ENCODE measurements at places on chromosomes 2 and 18. TPM values are rescaled to one million over a fixed set of nuclear protein-coding genes. Genes with fewer than 3 reads are reported as not detected.

DNA sequence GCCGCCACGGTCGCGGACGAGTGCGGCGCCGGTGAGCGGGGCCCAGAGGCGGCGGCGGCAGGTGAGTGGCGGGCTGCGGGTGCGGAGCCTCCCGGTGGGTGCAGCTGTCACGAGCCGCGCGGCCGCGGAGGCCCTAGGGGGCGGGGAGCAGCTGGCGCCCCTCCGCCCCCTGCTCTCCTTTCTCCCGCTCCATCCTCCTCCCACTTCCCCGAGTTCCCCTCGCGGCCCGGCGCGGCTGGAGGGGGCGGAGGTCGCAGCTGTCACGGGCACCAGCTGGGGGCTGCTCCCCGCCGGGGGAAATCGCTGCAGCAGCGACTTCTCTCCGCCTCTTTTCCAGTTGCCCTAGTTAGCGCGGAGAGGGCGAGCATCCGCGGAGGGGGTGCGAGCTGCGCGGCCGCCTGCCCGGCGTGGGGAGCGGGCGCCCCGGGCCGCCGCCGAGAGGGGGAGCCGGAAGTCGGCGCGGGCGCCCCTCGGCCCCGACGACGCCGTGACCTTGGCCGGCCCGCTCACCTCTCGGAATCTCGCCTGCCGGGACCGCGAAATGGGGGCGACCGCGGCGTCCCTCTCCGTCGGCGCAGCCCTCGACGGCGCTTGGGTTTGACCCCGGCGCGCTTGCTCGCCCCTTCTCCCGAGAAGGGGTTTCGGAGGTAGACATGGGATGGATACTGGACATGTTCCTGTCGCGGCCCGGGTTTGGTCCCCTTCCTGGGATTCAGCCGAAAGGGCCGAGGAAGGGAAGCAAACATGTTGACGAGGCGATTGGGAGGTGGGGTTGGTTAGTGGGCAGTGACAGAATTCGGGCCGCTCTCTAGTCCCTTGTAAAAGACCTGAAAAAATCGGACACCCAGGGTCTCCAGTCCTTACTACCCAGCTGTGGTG, 727 bp downstream of the NCOA1 start:
- peak overlapping the region; percentile 90 for H3K4me3 ChIP-seq
- DNase-seq, result peak; percentile 74
- no peaks in the 10 kb centered on the region for H3K36me3 ChIP-seq
- peak overlapping the region; percentile 96 for H3K27ac ChIP-seq
- H3K4me1 ChIP-seq, result peaks cover 73% of the 10 kb centered on the region
- peaks cover 8% of the 10 kb centered on the region for H3K27me3 ChIP-seq

- peak; percentile 38 for DNase-seq
- H3K27ac ChIP-seq, result no peak overlapping the region
- peaks cover 5% of the 10 kb centered on the region for H3K36me3 ChIP-seq
- no peak overlapping the region for H3K4me3 ChIP-seq
Observed at GRCh38 chr2:3461801-3462492, 57.4 kb downstream of the ADI1 start.

DNA sequence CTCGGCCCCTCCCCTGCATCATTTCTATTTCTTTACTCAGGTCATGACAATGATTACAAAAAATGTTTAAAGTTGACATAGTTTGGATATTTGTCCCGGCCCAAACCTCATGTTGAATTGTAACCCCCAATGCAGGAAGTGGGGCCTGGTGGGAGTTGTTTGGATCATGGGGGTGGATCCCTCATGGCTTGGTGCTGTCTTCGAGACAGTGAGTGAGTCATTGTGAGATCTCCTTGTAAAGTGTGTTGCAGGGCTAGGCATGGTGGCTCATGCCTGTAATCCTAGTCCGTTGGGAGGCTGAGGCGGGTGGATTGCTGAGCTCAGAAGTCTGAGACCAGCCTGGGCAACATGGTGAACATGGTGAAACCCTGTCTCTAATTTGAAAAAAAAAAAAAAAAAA, 9.2 kb upstream of the MAP4K4 start:
- no peak for DNase-seq
- H3K27ac ChIP-seq, result no peak overlapping the region
- H3K4me1 ChIP-seq, result no peaks in the 10 kb centered on the region
- H3K36me3 ChIP-seq, result no peaks in the 10 kb centered on the region
- peaks cover 10% of the 10 kb centered on the region for H3K27me3 ChIP-seq

DNA sequence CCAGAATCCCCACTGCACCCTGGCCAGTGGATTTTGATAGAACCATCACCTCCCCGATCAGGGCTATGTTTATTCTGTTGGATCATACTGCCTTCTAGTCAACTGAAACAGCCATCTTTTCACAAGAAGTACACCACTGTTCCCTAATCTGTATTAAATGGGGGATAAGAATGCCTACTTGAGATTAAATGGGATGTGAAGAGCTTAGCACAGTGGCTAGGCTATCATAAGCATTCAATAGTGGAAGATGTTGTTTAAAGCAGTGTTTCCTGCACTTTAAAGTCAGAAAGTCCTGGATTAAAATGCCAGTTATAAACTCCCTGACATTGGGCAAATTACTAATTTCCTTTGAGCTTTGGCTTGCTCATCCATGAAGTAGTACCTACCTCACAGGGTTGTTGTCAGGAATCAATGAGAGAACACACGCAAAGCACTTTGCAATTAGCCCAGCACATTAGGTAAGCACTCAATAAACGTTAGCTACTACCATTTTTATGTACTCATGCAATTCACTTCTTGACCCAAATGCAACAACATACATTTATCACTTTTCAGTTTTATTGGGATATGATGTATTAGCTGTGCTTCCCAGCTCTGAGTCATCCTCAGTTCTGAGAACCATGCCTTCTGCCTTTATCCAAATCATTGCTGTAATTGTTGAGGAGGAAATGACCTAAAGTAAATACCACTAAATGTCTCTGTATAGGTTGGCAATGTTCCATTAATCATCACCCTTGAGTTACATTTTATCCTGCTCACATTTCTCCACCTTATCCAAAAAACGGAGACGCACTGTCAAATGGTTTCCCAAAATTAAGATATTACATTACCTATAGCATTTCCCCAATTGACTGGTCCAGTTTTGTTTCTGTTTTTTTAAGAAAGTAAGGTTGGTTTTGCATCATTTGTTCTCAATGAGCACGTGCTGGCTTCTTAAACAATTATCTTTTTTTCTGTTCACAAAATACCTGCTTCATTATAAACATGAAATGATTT, 2.1 kb downstream of the TMEM247 start:
- H3K27ac ChIP-seq, result no peak overlapping the region
- H3K27me3 ChIP-seq, result no peaks in the 10 kb centered on the region
- no peaks in the 10 kb centered on the region for H3K36me3 ChIP-seq
- H3K4me3 ChIP-seq, result no peak overlapping the region
- DNase-seq, result no peak

- H3K4me1 ChIP-seq, result no peaks in the 10 kb centered on the region
- DNase-seq, result no peak
- H3K36me3 ChIP-seq, result peaks cover 8% of the 10 kb centered on the region
- H3K4me3 ChIP-seq, result no peak overlapping the region
Observed at GRCh38 chr18:62577765-62578164, 54.9 kb downstream of the ZCCHC2 start.

- H3K36me3 ChIP-seq, result no peaks in the 10 kb centered on the region
- no peaks in the 10 kb centered on the region for H3K27me3 ChIP-seq
- no peaks in the 10 kb centered on the region for H3K4me1 ChIP-seq
- H3K27ac ChIP-seq, result no peak overlapping the region
Observed at GRCh38 chr2:188677142-188677541, 297.0 kb upstream of the COL3A1 start.

DNA sequence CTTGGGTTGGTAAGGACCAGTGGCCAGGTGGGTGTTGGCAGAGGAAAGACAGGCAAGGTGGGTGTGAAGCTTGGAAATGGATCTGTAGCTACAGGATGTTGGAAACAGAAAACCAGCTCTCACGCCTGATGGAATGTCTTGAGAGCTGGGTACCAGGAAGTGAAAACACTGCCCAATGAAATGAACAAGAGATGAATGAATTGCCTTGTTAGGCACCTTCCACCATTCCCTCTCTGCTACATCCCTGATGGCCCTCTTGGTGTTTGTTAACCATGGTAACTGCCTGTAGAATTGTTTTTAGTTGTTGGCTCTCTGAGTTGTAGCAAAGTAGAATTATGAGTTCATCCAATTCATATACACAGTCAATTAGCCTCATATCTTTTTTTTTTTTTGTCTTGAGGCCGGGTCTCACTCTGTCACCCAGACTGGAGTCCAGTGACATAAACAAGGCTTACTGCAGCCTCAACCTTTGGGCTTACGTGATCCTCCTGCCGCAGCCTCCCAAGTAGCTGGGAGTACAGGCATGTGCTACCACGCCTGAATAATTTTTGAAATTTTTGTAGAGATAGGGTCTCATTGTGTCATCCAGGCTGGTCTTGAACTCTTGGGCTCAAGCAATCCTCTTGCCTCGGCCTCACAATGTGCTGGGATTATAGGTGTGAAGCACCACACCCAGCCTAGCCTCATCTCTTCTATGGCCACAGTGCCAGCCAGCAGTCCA, 9.5 kb downstream of the KCMF1 start:
- H3K36me3 ChIP-seq, result no peaks in the 10 kb centered on the region
- H3K27me3 ChIP-seq, result no peaks in the 10 kb centered on the region
- peak overlapping the region; percentile 13 for H3K27ac ChIP-seq

GRCh38 chr2:61771904-61772845, 81.7 kb downstream of the FAM161A start:
- DNase-seq, result no peak
- peaks cover 10% of the 10 kb centered on the region for H3K27me3 ChIP-seq
- no peak overlapping the region for H3K4me3 ChIP-seq
- no peaks in the 10 kb centered on the region for H3K36me3 ChIP-seq
- H3K4me1 ChIP-seq, result no peaks in the 10 kb centered on the region

GRCh38 chr18:78975699-78976335, 3.8 kb upstream of the SALL3 start:
- no peak for DNase-seq
- no peak overlapping the region for H3K27ac ChIP-seq
- H3K36me3 ChIP-seq, result no peaks in the 10 kb centered on the region
- peaks cover 6% of the 10 kb centered on the region for H3K4me1 ChIP-seq
- peaks cover 30% of the 10 kb centered on the region for H3K27me3 ChIP-seq

GRCh38 chr18:65568866-65569265, 181.9 kb upstream of the CDH7 start:
- H3K36me3 ChIP-seq, result no peaks in the 10 kb centered on the region
- no peak overlapping the region for H3K4me3 ChIP-seq
- H3K27ac ChIP-seq, result no peak overlapping the region
- no peak for DNase-seq
- no peaks in the 10 kb centered on the region for H3K4me1 ChIP-seq

DNA sequence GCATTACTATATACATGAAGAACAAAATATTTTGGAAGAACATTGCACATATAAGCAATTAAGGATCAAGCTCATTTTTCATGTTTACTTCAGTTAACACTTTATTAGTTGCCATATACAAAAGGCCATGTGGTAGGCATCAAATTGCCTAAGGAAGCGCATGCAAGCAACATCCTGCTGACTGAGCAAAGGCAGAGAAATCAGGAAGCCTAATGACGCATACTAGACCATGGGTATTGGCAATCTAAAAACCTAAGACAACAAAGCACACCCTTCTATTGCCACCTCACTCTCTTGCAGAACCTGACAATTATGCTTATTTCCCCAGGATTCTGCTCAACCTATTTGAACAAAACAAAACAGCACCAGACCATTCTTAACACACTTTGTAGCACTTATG, 171.9 kb downstream of the STK39 start:
- no peaks in the 10 kb centered on the region for H3K27me3 ChIP-seq
- DNase-seq, result no peak
- H3K4me3 ChIP-seq, result no peak overlapping the region
- peaks cover 18% of the 10 kb centered on the region for H3K36me3 ChIP-seq

- no peak overlapping the region for H3K4me3 ChIP-seq
- no peaks in the 10 kb centered on the region for H3K4me1 ChIP-seq
Observed at GRCh38 chr2:45403036-45403435, 208.0 kb downstream of the SRBD1 start.

DNA sequence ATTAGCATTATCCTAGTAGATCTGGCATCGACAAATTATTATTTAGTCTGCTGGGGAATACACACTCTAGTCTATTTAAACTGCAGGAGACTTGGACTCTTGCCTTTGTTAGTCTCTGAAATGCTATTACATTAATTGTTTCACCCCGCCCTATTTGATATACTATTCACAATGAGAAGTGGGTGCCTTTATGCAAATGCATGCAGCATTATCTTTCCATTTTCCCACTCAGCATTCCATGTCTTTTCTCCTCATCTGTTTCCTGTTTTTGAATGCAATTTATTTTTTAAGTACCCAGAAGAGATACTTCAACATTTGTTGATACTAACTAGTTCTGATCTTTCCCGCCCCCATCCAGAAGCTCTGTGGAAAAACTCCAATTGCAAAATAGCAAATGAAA, 395.3 kb upstream of the NXPH2 start:
- no peak overlapping the region for H3K27ac ChIP-seq
- no peaks in the 10 kb centered on the region for H3K36me3 ChIP-seq
- H3K27me3 ChIP-seq, result no peaks in the 10 kb centered on the region
- DNase-seq, result no peak
- H3K4me3 ChIP-seq, result no peak overlapping the region

DNA sequence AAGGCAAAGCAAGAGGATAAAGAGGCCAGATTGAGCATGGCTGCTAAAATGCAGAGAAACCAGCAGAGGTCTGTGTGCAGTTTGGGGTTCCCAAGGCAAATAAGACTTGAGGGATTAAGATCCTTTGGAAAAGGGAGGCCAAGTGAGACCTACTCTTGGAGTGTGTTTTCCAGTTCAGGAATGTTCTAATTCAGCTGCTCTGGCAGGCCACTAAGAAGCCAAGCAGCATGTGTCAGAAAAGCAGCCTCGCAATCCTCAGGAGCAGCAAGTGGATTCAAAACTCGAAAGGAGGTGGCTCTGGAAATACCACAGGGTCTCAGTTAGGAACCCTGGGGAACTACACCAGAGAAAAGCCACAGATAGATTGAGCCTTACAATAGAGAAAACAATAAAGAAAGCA, 569.2 kb downstream of the METTL4 start:
- H3K27ac ChIP-seq, result no peak overlapping the region
- H3K36me3 ChIP-seq, result no peaks in the 10 kb centered on the region
- H3K4me3 ChIP-seq, result no peak overlapping the region
- H3K4me1 ChIP-seq, result no peaks in the 10 kb centered on the region

DNA sequence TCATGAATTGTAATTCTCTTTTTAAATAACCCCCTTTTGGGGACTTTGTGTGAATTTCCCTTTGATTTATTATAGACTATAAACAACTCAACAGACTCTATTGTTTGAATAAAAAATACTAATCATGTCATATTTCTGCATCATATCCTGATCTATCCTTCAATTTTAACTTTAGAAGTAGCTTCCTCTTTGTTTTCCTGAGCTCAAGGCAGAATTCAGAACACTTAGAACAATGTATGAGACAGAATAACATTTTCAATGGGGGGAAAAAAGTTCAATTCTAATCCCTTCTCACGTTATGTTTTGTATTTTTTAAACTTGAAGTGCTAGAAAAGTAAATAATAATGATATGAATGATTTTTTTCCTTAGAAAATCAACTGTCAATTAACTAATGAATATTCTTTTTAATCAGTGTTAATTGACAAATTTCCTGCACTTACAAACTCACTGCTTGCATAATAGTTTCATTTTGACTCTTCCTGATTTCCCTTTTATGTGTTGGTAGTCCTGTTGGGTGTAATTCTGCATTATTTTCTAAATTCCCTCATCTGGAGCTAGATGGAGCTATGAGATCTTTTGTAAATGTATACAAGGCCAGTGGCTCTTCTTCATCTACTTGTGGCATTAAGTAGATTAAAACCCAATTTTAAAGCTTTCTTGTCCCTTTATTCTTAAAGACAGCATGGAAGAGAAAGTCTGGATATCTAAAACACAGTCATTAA, 326.1 kb downstream of the PARD3B start:
- no peak overlapping the region for H3K27ac ChIP-seq
- no peak overlapping the region for H3K4me3 ChIP-seq
- H3K27me3 ChIP-seq, result no peaks in the 10 kb centered on the region

The NOL4 gene
- polyA plus RNA-seq, result not detected

The TBR1 gene
- not detected for polyA plus RNA-seq

The WDPCP gene
- 7.7 TPM for polyA plus RNA-seq

The AOX1 gene
- polyA plus RNA-seq, result not detected

The IL1RL1 gene
- polyA plus RNA-seq, result not detected

The KLHL14 gene
- 0.07 TPM for polyA plus RNA-seq

All from immature natural killer cell (primary cell).